ENCODE measurements at places on chromosomes 2 and 18.

GRCh38 chr18:51767293-51767692 is 569.8 kb upstream of the MEX3C start:
- DNase-seq = no peak

- no peak for DNase-seq
Measured at GRCh38 chr2:173288561-173288960, 66.1 kb upstream of the CDCA7 start.

- DNase-seq = no peak
Measured at GRCh38 chr2:7363906-7364305, 446.7 kb downstream of the RNF144A start.

DNA sequence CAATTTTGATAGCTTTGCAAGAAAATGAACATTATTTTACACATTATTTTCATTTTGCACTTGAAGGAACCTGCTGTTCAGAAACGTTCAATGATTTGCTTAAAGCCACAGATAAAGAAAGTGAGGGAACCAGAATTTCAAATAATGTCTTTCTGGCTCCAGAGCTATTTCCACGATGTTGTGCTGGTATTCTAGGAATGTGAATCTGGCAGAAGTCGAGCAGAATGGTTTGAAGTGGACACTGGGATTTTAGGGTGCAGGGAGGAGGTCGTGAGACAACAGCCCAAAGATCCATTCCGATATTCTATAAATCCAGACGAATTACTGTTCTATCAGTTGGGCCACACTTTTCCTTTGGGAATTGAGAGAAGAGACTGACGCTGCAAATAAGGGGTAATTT is 2.2 kb downstream of the CCDC102B start:
- DNase-seq = no peak

DNA sequence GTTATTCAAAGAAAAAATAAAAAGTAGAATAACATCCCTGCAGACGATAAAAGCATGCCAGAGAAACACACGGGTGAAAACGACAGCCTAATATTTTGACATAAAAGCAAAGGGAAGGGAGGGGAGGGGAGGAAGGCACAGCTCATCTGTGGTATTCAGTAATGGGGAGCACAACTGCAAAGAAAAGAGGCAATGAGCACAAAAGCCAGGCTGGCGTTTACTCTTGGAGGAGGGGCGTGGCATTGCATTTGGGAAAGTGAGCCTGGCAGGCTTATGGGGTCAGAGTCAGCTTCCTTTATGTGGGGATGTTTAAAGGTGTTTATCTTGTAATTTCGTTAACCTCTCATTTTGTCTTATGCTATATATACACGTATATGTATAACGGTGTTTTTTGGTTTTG is 53.2 kb downstream of the STEAP3 start:
- no peak for DNase-seq

DNA sequence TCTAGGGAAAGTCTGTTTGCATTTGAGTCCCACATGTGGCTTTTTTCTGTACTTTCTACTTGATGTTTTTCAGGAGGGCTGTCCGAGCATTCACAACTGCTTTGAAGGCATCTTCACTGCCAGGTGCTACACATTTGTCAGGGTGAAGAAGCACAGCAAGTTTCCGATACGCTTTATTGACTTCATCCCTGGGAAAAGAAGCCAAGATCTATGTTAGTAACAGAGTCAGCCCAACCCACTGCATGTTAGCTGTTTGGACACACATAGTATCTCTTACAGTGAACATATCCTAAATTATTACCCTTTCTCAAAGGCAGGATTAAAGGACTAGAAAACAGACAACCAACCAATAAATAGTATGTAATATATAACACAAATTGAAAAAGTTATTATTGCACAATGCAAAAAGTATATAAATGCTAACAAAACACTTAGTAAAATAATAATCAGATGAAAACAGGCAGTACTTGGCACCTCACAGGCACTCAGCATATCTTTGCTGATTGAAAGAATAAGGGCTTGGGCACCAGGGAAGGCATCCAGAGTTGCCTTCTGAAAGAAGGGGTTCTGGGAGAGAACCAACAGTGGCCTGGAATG is 24.1 kb downstream of the DNAJC27 start:
- DNase-seq = no peak

- no peak for DNase-seq
Measured at GRCh38 chr18:36518839-36519238, 221.3 kb downstream of the FHOD3 start.

- DNase-seq = no peak
Measured at GRCh38 chr18:26546875-26547645, 1.3 kb downstream of the KCTD1 start.

- no peak for DNase-seq
Measured at GRCh38 chr2:10977621-10978020, 65.9 kb downstream of the KCNF1 start.

DNA sequence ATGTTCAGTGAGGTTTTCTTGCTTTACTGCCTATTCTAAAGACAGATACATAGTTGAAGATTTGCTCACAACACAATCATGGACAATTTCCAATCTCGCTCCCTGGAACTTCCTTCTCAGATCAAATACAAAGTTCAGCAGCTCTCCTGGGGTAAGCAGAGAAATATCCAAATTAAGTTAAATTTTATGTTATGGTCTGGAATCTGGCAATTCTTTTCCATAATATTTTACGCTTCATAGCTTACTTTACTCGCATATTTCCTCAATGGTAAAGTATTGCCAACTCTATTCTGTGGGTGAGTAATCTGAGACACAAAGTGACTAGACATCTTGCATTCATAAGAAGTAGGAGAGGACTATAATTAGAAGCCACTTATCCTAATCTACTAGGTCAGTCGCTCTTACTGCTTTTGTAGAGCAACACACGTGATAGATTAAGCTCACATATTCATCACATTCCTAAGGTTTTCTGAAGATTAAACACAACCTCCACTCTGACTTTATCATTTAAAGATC is 529.4 kb downstream of the CCDC85A start:
- no peak for DNase-seq

- no peak for DNase-seq
Measured at GRCh38 chr2:80080957-80081356, 223.6 kb downstream of the LRRTM1 start.

DNA sequence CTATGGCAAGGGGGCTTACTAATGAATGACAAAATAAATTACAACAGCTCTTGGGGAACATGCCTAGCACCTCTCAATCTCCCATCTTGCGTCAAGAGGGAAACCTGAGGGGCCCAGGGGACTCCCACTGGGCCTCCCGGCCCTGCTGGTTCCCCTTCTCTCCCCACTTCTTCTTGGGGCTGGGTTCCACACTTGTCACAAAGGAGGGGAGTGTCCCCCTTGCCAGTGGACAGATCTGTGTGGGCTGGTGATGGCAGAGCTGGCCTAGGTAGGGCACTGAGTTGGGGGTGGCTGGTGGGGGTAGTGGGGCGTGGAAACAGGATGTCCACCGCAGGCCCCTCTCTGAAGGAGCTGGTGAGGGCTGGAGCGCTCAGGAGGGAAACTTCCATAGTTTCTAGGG is 184.0 kb upstream of the HAAO start:
- DNase-seq = no peak

DNA sequence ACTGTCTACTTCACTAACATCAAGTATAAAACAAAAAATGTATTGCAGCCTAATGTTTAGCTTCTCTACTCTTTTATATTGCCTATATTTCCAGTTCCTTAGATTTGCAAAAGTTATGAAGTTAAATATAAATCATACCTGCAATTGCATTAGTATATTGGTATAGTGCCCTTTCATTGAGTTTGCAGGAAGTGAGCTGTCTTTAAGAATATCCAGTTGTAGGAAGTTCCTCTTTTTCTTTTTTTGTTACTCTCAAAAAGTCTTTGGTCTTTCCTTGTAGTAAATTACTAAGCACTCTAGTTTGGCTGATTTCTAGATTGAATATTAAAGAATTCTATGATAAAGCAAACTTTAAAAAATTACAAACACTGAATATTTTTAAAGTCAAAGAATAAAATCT is 71.3 kb upstream of the FN1 start:
- DNase-seq = no peak

- no peak for DNase-seq
Measured at GRCh38 chr18:60898111-60898510, 435.1 kb upstream of the CDH20 start.

GRCh38 chr18:48836231-48836805 is 114.4 kb downstream of the SMAD7 start:
- DNase-seq = peak; percentile 2

DNA sequence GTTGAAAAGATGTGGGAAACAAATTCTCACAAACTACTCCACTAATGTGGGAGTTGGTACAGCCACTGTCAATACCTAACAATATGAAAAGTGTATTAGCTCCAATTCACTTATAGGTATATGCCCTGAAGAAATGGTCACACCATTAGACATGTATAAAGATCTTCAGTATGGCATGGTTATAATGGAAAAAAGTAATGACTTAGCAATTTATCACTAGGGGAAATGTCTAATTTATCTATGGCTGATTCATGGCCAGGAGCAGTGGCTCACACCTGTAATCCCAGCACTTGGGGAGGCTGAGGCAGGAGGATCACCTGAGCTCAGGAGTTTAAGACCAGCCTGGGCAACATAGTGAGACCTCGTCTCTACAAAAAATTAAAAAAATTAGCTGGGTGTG is 52.5 kb downstream of the UGP2 start:
- no peak for DNase-seq

DNA sequence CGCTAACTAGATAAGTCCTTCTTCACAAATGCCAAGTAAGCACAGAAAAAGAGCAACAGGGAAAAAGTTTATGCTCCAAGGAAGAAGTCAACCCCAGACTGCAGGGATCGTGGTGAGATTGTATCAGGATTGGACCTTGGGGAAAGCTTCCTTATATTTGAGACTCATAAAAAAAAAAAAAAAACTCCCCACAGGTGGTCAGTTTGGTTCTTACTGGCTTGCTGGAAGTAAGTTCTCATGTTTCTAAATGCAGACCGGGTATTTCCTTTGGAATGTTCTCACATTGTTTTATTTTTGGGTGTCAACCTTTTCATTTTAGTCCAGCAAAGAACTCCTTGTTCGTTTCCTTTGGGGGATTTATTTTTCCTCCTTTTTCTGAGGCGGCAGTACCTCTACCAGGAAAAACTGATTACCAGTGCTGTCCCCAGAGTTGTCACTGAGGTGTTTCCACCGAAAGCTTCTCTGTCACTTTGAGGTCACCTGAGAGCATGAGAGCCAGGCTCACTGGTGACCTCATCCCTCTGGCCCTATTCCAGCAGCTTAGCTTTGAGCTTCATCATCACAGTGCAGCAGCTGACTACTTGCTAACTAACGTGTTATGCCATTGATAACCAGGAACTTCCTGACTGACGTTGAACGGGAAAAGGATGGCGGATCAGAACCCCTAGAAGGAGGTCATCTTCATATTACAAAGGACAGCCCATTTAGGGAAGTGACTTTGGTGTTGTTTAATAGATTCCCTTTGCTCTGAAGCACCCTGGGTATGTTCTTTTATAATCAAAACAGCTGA is 16.8 kb upstream of the ATP8B1 start:
- no peak for DNase-seq

DNA sequence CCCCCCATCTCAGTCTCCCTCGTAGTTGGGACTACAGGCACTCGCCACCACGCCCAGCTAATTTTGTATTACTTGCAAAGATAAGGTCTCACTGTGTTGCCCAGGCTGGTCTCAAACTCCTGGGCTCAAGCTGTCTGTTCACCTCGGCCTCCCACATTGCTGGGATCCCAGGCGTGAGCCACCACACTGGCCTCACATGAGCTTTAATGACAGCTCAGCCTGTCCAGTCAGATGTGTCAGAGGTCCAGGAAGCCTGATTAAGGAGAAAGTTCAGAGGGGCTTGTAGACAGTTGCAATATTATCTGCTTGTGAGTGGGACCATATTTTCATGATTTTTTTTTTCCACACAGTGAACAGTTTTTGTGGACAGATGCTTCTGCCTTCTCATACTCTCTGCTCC is 82.0 kb downstream of the LIMS1 start:
- DNase-seq = no peak

- DNase-seq = no peak
Measured at GRCh38 chr18:76410660-76411417, 84.2 kb downstream of the ZNF516 start.

DNA sequence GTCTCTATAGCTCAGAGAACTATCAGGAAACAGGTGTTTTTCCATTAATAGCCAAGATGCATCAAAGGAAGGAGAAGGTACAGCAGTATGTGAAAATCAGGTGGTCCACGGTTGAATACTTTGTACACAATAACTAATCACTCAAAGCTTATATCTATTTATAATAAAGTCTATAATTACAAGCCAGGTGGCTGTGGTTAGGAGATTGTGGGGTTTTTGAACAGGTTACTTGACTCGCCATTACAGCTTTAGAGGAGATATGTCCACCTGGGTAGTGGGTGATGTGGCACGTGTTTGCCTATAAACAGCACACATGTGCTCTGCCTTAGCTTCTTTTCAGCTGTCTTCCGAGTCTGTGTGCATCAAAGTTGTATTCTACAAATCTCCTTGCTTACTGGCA is 892.2 kb upstream of the ZEB2 start:
- DNase-seq = no peak

DNA sequence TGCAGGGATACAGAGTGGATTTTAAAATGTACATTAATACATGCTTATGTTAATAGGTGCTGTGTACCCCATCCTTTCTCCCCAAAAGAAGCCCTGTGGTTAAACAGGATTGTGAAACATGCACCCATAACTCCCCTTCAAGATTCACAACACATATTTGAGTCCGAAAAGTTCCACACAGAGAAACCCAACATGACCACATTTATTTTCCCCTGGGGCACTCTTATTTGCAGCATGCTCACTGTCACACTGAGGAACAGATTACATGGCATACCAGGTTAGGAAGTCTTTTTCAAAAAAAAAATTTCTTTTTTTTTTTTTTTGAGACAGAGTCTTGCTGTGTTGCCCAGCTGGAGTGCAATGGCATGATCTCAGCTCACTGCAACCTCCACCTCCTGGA is 67.7 kb upstream of the COL5A2 start:
- no peak for DNase-seq

GRCh38 chr2:40279482-40279881 is 172.4 kb downstream of the SLC8A1 start:
- no peak for DNase-seq

DNA sequence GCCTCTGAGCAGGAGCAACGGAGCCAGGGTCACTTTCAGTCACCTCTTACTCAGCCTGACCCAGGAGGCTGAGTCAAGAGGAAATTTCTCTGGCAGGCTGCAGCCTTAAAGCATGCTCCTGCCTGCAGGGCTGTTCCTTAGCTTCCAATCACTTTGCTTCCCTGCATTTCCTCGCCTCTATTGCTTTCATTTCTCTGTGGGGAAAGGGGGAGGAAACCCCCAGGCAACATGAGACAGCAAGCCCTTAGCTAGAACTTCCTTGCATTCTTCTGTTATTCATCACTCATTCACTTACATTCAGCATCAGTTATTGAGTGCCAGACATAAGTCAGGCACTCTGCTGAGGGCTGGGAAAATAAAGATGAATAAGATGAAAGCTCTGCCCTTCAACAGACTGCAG is 13.0 kb downstream of the XDH start:
- DNase-seq = no peak

- DNase-seq = no peak
Measured at GRCh38 chr2:232490221-232491138, 2.8 kb upstream of the ECEL1 start.

DNA sequence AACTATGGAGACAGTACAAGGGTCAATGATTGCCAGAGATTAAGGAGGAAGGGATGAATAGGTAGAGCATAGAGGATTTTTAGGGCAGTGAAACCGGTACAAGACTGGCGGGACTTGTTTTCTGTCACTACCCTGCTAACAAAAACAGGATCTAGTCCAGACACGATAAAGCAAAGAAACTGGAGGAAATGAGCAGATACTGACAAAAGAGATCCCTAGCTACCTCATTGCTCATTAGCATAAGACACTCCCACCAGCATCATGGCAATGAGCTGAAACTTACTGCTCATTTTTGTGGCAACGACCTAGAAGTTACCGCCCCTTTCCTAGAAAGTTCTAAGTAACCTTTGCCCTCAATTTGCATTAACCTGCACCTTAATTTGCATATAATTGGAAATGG is 131.2 kb downstream of the ETAA1 start:
- DNase-seq = no peak
